Activated gamma-delta T cell treated with anti-CD3 and anti-CD28 coated beads, Interleukin-2, amount 50 U/mL, for 16 hours (primary cell): ENCODE measurements at places on chromosomes 16 and 17.

DNA sequence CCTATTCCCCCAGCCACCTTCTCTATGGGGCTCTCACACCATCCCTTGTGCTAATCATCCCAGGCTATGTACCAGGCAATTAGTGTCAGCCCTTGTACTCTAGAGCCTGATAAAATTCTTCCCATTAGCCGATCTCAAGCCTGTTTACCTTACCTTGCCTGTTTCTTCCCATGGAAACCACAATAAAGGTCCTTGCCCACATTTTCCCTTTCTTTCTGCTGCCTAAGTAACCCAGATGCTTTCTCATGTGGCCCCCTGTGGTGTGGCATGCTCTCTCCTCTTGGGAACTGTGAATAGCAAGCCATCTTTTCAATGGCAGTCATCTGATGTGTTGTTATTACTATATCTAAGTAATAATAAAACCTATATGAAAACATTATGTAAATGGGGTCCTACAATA lies 265.8 kb upstream of the ELAC2 start:
- no peak for DNase-seq

- DNase-seq, result no peak
These were observed 38.7 kb upstream of the RHOT1 start for GRCh38 chr17:32103476-32104113.

- no peak for DNase-seq
These were observed 1.2 kb downstream of the C1QTNF8 start for GRCh38 chr16:1094601-1095449.

GRCh38 chr17:10290041-10290440 lies 82.8 kb downstream of the MYH13 start:
- no peak for DNase-seq

- no peak for DNase-seq
These were observed 48.3 kb downstream of the UBE2G1 start for GRCh38 chr17:4318186-4318585.

GRCh38 chr16:1561266-1561665 lies 27.8 kb downstream of the TMEM204 start:
- DNase-seq, result no peak

- no peak for DNase-seq
These were observed 801 bp downstream of the VPS35 start for GRCh38 chr16:46688101-46688653.
